ENCODE measurements at places on chromosomes 2 and 18. TPM values are rescaled to one million over a fixed set of nuclear protein-coding genes. Genes with fewer than 3 reads are reported as not detected.

Gene C1GALT1C1L
- total RNA-seq, result 0.39 TPM

Gene RAB12
- total RNA-seq, result 36.6 TPM

Gene NOP58
- total RNA-seq, result 38.9 TPM

Gene MEMO1
- total RNA-seq, result 43.1 TPM

Gene OTOS
- not detected for total RNA-seq

Gene CCBE1
- total RNA-seq, result 34.5 TPM

Gene SAG
- not detected for total RNA-seq

Gene CKAP2L
- total RNA-seq, result 19.4 TPM

Gene CROCC2
- not detected for total RNA-seq

Gene RGPD6
- total RNA-seq, result 19.5 TPM

Gene HOXD4
- total RNA-seq, result not detected

Gene HES6
- total RNA-seq, result 2.2 TPM

Gene RPL31
- 1,547 TPM for total RNA-seq

Gene PARD6G
- total RNA-seq, result 5.9 TPM

Gene SRD5A2
- total RNA-seq, result not detected

Gene LONRF2
- not detected for total RNA-seq

Gene LAMA3
- total RNA-seq, result 18.1 TPM

Data from epithelial cell of alveolus of lung (primary cell).